ENCODE measurements at places on chromosomes 6 and 20.

DNA sequence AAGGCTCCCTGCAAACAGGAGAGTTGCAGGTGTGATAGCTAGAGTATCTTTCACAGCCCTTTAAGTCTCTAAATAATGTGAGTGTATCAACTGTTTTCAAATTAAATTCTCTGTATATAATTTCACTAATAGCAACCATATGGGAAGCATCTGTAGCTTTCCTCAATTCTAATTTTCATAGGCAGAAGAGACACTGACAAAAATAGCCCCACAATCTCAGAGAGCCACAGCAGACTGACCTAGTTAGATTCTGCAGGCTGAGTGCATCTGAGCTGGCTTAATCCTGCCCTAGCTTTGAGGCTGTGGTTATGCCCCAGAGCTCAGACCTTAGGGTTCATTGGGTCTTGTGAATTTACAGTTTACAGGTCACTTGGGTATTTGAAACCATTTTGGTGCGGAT lies 63.9 kb downstream of the MAP7 start:
- DNase-seq: no peak

GRCh38 chr20:3473944-3474343 lies 3.1 kb downstream of the ATRN start:
- no peak for DNase-seq

DNA sequence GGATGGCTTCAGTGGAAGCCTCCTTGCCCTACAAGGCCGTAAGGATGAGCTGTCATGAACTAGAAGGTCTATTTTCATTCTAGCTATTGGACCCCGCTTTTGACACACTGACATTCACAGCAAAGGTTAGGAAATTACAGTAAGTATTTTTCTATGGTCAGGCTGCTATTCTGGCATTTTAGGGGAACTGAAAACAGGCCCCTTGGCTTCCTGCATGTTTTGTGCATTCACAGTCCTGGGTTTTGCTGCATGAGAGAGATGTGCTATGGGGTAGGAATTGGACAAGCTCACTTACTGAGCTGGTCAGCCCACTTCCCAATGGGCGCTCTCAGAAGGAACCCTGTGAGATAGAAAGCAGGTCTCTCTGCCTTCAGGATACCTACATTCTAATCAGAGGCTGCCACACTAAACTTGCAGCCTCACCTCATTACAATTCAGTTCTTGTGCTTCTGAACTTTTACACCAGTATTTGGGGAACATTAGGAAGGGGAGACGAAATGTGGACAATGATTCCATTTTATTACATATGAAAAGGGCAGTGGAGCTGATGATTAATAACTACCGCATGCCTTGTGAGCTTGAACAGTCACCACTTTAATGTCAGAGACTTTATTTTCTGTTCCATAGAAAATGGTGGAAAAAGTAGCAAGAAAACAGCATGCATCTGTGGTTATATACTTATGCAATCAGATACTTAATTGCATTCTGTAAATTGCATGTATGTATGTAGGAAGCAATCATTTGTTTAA lies 86.6 kb upstream of the TAB2 start:
- DNase-seq: no peak

GRCh38 chr6:137637121-137637520 lies 142.9 kb upstream of the OLIG3 start:
- no peak for DNase-seq

- no peak for DNase-seq
Measured at GRCh38 chr20:3871550-3872265, 17.5 kb upstream of the PANK2 start.

GRCh38 chr6:47004463-47004862 lies 37.7 kb downstream of the ADGRF1 start:
- no peak for DNase-seq

GRCh38 chr20:57680934-57681914 lies 28.6 kb downstream of the PMEPA1 start:
- DNase-seq: no peak

DNA sequence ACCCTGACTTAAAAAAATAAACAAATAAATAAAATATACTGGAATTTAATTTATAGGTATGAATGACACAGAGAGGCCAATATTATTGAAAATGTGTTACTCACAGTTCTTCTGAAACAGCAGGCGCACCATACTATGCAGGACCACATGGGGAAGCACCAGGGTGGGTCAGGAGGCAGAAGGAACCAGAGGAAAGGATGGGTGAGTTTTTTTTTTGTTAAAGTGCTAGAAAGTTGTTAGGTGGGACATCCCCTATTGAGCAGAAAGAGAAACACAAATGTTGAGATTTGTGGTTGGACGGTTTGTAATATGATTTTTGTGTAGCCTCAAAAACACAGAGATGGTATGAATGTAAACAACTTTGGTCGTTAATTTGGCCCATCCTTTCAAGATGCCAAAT lies 26.0 kb downstream of the PTPRA start:
- DNase-seq: no peak

DNA sequence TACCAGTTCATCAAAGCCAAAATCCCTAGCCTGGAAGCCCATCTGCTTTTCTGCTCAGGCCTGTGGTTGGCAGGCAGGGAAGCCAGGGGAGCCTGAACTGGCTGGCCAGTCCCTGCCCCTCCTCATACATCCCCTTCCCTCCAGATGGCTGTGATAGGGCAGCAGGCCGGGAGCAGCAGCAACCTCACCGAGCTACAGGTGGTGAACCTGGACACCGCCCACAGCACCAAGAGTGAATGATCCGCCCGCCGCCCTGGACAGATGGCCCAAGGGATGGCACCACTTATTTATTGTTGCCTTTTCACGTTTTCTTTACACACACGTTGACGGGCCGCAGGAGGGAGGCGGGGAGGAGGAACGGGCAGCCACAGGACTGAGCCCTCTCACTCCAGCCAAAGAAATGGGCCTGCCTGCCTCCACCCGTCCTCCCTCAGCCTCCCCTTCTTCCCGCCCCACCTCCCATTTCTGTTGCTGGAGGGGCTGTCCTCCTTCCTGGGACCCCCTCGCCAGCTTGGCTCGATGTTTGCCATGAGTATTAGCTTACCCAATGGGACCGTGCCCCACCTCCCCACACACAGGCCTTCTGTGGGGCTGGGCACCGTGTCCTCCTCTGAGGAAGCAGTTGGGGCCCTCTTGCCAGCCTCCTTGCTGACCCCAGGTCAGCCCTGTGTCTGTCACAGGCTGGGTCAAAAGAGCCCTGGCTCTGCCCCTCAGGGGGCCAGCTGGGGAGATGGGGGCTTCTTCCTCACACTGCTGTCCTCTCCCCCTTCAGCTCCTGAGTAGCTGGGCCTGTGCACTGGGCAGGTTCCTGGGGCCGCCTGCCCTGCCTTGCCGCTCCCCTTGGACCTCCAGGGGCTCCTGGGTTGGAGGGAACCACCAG lies 2.8 kb upstream of the CUL9 start:
- DNase-seq: no peak

DNA sequence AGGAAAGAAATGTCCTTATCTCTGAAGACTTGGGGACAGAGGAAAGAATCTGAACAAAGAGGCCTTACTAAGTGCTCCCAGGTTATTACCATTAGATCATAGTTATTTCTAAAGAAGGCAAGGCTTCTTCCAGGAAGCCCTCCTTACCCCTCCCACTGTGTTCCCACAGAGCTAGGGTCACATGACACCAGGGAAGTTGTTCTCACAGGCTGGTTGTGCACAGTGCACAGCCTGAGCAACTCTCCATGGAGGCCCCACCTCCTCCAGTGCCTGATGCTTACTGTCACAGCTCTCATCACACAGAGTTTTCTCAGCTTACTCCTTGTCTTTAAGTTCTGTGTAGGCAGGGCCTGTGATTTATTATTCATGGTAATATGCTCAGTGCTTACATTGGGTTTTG lies 68.9 kb upstream of the SCGN start:
- no peak for DNase-seq

DNA sequence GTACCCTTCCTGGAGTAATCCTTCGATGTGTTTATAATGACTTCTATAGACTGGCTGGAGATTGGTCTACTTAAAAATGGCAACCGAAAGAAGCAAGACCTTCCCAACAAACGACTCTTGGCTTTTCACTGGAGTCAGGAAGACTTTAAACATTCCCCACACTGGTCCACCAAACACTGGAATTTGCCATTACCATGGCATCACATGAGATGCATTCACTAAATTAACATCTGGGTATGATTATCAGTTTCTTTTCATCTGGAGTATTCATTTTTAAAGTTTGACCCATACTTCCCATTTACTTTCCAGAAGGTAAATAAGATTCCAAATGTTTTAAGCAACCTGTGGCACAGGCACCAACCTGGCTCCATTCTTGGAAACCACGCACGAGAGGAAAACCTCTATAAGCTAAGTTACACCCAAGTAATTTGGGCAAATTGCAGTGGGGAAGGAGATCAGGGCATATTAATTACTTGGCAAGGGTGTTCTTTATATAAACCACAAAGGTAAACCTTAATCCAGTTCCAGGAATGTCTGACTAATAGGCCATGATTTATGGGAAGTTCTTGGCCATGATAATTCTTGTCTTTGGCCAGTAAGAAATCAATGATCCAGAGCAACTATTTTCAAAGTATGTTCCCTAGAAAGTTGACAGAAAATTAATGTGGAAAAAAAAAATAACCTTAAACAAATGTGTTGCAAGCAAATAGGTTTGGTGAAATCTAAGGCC lies 190.0 kb upstream of the COL21A1 start:
- no peak for DNase-seq

GRCh38 chr6:167767715-167768107 lies 59.0 kb upstream of the AFDN start:
- DNase-seq: no peak

DNA sequence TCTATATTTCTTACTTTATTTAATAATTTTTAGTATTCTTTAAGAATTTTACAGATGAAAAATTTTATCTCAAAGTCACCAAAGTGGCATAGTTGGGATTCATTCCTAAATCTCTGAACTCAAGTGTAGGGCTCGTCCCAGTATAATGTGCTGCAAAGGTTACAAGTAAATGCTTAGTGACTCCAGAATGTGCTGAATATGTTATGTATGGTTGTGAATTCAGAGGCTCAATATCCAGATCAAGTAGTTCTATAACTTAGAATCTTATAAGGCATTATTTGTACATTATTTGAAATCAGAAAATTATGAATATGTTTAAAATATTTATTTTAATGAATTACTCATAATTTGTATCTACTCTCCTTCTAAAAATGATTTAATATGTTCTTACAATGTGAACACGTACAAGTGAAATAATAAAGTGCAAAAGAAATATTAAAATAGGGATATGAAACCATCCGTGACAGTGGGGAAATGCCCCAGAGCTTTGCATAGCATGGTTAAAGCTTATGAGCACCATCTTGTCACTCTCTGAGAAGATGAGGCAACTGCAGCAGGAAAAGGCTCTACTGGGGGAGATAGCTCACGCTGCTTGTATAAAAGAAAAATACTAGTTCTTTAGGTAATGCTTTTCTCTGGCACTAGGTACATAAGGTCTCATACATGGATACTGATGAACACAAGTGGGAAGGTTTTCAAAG lies 259.0 kb downstream of the FOXC1 start:
- DNase-seq: no peak

- no peak for DNase-seq
Measured at GRCh38 chr6:109486068-109486467, 3.0 kb upstream of the ZBTB24 start.

DNA sequence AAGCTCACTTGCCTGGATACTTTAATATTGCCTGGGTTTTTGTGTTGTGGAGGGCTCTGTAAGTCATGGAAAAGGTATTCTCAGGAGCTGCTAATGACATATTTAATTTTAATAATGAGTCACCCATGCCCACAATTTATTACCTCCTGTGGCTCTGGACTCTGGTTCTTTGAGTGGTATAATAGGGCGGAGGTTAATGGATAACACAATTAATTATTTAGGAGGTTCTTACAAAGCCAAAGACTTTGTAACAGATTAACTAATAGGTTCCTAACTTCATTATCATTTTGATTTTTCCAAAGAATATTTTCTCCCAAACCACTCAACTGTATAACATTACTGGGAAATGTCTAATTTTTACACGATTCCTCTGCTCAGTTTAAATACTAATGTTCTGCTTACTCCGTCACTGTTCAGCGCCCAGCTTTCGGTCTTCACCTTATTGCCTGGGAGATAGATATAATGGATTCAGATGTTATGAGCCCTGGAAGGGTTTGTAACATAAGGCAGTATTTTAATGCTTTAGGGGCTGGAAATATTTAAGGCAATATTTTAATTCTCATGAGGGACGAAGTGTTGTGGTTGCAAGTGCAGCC lies 29.4 kb downstream of the PHACTR3 start:
- DNase-seq: no peak

DNA sequence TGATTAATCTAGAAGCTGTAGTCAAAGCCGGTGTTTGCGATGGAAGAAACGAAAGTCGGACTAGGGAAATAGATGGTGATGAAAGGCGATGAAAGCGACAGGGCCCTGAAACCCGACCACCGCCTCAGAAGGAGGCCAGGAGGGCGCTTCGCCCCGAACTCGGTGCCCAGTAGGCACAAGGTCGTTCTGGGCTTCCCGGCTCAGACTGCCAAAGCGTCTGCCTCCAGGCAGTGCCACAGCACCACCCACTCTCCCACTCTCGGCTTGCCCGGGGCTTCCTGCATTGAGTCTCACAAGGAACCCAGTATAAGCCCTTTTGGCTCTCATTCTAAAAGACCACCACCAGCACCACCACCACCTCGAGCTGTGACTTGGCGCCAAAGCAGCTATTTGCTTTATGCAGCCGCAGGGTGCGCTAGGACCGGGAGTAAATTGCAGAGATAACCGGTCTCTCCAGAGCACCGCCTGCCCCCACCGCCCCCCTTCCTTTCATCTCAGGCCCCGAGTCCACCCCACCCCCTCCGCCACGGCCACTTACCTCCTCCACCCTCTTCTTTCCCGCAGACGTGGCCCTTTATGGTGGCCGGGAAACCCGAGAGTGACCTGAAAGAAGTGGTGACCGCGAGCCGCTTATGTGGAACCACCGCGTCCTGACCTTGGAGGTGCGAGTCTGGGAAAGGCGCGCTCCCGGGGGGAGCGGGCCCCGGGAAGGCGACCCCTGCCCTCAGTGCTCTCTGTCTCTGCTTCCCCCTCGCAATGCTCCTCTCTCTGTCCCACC lies 2.4 kb downstream of the TCF21 start:
- DNase-seq: no peak

DNA sequence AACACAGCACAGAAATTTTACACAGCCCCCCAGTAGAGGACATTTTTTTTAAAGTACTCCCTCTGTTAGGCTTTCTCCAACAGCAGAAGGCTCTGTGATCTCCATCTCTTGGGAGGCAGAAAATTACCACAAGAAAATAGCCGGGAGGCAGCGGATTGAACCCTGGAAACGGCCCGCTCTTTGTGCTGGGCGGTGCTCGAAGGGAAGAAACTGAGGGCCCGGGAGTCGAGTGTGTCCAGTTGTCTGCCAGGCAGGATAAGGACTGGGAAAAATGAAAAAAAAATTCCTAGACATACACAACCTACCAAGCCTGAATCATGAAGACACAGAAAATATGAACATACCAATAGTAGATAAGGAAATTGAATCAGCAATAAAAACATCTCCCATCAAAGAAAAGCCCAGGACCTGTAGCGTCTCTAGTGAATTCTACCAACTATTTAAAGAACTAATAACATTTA lies 31.5 kb downstream of the POM121L2 start:
- DNase-seq: no peak

- no peak for DNase-seq
Measured at GRCh38 chr20:1273366-1273765, 7.3 kb downstream of the SNPH start.

- DNase-seq: no peak
Measured at GRCh38 chr6:15378866-15379265, 133.0 kb downstream of the JARID2 start.

GRCh38 chr20:54344832-54345231 lies 130.6 kb upstream of the DOK5 start:
- DNase-seq: no peak

- no peak for DNase-seq
Measured at GRCh38 chr6:168037856-168038255, 40.4 kb downstream of the KIF25 start.

- no peak for DNase-seq
Measured at GRCh38 chr20:52275181-52275691, 83.7 kb upstream of the ZFP64 start.
